ENCODE measurements at places on chromosomes 2 and 18.

- DNase-seq = no peak
These were observed 172.5 kb downstream of the PDE11A start for GRCh38 chr2:177900082-177900481.

DNA sequence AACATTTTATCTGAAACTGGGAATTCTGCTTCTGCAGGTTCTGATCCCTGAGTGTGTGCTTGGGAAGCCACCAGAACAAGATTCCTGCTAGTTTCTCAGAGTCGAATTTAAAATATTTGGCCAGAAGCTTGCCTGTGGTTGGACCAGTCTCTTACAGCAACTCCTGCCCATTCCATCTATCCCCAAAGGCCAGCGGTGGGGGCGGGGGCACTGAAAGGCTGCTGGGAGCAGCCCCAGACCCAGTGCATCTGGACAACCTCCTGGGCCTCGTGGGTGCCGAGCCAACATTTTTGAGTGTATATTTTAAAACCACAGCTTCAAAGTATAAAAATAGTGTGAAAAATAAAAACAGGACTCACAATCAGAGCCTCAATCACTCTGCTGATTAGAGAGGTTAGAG, 38.6 kb upstream of the ZFP36L2 start:
- DNase-seq = no peak

GRCh38 chr2:127115471-127116199, 8.7 kb upstream of the BIN1 start:
- DNase-seq = no peak

DNA sequence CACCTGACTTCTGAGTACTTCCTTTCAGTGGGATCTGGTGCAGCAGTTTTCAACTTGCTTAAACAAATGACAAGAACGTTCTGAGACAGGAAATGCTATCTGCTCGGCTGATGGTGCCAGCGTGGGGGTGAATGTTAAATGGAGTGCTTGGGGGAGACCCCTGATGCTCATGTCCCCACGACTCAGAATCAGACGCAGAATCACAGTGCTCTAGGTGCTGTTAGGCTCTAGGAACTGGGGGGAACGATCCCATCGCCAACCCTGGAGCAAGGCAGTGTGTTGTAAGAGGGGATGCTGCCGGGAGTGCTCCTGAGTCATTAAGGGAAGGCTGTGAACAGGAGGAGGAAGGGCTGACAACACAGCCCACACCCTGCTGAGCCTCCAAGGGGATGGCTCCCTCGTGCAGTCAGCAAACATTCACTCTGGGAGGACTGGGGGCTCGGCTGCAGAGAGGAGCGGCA, 34.1 kb upstream of the KCNF1 start:
- no peak for DNase-seq

DNA sequence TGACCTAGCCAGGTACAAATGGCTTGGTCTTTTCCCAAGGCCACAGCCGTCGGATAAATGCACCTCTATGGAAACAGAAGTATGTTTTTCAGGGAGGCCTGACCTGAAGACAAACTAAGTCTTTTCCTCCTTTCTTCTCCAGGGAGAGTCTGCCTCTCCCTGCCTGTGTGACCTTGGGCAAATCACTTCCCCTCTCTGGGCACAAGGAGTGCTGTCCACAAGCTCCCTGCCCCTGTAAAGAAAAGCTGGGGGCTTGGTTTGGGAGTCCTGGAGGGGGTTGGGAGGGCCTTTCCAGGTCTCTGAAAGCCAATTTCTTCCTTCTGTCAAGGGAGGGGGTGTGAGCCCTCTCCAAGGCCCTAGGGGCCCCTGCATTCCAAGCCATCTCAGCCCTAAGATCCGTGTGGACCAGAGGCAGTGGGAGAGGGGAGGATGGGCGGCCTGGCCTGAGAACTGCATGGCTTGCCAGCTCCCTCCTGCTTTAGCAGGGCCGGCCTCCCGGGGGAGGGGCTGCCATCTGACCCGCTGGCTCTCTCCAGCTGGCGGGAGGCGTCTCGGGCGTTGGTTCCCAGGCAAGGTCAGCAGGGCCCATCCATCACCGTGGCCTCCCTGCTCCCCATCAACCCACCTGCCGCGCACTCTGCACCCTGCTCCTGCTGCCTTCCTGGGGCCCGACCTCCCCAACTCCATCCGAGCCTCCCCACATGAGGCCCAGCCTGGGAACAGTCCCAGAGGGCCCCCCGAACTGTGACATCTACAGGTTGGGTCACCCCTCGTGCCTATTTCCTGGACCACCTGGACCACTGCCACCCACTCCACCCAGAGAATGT, 61.4 kb downstream of the SMAD7 start:
- no peak for DNase-seq

- no peak for DNase-seq
These were observed 15.5 kb downstream of the GTF2A1L start for GRCh38 chr2:48633143-48633542.

DNA sequence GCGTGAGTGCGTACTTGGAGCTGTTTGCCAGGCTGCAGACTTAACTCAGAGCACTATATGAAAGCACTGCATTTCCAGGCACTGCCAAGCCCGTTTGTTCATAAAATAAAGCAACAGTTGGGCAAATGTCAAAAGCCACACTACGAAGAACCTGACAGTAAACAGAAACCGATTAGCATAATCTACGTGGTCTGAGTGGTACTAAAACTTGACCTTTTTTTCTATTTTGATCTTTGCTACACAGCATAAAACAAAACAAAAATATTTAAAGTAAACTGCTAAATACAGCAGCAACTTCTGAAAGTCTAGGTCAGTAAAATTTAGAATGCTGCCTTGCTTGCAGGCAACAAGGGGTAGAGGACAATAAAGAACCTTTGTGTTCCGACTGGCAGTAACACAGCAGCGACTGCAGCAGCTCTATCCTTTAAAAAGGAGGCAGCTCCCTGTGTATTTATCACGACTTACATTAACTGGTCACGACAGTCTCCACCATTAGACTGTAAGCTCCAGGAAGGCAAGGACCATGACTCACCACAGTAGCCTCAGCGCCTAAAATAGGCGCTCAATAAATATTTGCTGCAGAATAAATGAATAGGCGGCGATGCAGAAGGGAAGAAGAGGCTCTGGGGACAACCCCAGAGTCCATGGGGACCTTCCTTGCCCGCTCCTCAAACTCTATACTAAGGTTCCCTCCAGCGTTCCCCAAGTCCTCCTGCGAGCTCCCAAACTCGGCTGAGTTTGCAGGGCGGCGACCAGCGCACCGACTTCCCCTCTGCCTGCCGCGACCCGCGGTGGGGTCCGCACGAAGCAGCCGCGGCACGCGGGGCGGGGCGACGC, 902 bp downstream of the SS18 start:
- DNase-seq = peak; percentile 9

DNA sequence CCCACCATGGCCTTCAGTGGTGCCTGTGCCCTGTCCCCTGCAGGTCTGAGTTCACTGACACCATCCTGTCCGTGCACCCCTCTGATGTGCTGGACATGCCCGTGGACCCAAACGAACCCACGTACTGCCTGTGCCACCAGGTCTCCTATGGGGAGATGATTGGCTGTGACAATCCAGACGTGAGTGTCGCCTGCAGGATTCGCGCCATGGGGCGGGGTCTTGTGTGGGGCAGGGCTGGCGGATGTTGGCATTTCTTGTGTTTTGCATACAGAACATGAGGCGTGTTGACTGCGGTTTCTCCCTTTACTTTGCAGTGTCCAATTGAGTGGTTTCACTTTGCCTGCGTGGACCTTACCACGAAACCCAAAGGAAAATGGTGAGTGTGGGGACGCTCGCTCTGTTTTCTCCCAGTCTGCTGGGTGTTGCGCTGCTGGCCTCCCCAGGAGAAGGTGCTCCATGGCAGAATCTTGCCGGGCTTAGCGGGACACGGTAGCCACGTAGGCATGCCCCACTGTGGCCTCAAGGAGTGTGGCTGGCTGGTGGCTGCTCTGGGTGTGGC, 11.5 kb upstream of the D2HGDH start:
- peak; percentile 15 for DNase-seq
